SK-N-DZ (cell line): ENCODE measurements at places on chromosomes 12 and 14.

DNA sequence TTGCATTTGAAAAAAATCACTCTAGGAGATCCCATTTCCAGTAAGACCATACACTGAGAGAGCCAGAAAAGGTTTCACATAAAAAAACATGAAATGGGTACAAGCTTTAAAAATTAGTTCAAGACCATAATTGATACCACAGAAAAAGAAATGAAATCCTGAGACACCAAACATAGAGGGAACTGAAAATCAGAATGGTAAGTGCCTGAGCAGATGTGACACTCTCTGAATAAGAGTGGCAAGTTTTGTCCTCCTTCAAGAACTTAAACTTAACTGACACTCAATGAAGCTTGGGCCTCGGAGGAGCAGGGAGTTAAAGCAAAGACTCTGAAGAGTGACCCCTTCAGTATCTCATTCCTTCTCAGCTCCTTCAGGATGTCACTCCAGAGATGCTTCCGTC, 23.2 kb upstream of the PTGDR start:
- no peak for DNase-seq

DNA sequence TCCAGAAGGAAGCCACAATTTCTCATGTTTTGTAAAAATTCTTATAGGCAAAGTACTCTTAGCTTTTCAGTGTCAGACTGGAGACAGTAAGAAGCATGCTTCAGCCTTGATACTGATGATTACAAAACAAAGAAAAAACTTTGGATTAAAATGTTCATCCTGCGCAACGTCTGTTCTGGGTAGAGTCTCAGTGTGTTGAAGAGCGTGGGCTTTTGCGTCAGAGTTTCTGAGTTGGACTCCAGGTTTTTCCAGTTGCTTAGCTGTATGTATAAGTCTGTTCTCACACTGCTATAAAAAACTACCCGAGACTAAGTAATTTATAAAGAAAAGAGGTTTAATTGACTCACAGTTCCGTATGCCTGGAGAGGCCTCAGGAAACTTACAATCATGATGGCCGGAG, 508.1 kb downstream of the DIO2 start:
- DNase-seq, result no peak

DNA sequence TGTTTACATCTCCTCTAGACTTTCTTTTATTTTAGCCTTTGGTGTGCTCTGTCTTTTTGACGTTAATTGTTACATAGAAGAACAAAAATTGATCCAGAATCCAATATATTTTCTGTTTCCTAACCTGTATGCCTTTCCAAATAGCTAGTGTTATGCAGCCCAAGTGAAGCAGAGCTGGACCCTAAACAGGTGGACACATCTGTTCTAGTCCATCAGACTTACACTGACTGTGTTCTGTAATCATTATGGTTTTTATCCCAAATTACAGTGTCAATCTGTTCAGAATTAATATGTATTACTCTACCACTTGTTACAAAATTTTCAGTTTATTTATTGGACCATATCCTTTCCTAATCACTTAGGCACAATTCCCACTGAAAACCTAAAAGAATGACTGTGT, 176.8 kb upstream of the FOXG1 start:
- DNase-seq, result no peak

DNA sequence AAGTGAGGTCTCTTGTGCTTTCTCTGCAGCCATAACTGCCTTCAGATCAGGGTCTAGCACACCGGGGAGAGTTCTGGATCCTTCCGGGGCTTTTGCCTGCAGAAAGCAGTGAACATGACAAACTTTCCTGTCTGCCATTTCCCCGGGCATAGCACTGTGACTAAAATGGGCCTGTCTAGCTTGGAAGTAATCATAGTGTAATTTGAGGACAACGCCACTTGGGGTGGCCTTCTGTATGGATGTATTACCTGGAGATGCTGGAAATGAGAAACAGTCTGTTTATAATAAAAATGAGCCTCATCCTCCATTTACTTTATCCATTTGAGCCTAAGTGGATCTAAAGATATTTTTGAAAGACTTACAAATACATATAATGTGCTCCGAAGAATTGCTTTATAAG, 453.7 kb downstream of the VRK1 start:
- no peak for DNase-seq

GRCh38 chr12:21559855-21560569, 33.9 kb downstream of the SPX start:
- DNase-seq, result no peak
